Tibial nerve (tissue), 4 donors: ENCODE measurements at places on chromosomes 4 and X. TPM values are rescaled to one million over a fixed set of nuclear protein-coding genes. Genes with fewer than 3 reads are reported as not detected.

The GPR82 gene
- 0.30 TPM for total RNA-seq

The VCX3B gene
- not detected for total RNA-seq

DNA sequence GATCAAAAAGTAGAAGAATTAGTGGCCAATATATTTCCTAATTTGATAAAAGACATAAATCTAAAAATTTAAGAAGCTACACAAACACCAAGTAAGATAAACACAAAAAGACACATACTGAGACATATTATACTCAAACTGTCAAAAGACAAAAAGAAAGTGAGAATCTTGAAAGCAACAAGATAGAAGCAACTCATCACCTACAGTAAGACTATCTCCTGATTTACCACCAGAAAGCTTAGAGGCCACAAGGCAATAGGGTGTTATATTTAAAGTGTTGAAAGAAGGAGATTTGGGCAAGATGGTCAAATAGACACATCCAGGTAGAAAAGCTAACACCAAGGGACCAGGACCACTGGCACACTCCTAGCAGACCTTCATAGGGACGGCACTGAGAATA lies 79.4 kb downstream of the ITM2A start:
- peaks cover 3% of the 10 kb centered on the region for H3K27me3 ChIP-seq
- H3K4me1 ChIP-seq, result no peaks in the 10 kb centered on the region
- DNase-seq, result no peak
- H3K27ac ChIP-seq, result no peak overlapping the region

DNA sequence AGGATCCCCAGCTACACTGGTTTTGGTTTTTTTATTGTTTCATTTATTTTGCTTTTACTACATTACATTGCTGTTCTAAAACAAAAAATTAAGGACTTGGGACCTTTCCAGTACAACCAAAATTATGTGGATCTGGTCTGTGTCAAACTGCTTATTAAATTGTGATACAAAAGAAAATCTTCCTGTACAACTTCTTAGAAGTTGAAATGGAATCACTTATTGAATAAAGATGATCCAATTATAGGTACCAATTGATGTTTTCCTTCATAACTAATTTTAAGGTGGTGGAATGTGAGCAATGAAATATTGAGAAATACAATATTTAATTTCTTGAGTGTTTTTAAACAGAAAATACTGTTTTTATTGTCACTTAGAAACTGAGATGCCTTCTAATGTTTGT lies 67.3 kb downstream of the C4orf46 start:
- no peaks in the 10 kb centered on the region for H3K36me3 ChIP-seq
- no peak for DNase-seq
- no peaks in the 10 kb centered on the region for H3K4me1 ChIP-seq
- H3K27ac ChIP-seq, result no peak overlapping the region
- H3K27me3 ChIP-seq, result no peaks in the 10 kb centered on the region
- no peak overlapping the region for H3K4me3 ChIP-seq

GRCh38 chr4:93348896-93349295 lies 479.7 kb upstream of the ATOH1 start:
- no peaks in the 10 kb centered on the region for H3K27me3 ChIP-seq
- no peaks in the 10 kb centered on the region for H3K4me1 ChIP-seq
- DNase-seq, result no peak
- no peak overlapping the region for H3K27ac ChIP-seq

DNA sequence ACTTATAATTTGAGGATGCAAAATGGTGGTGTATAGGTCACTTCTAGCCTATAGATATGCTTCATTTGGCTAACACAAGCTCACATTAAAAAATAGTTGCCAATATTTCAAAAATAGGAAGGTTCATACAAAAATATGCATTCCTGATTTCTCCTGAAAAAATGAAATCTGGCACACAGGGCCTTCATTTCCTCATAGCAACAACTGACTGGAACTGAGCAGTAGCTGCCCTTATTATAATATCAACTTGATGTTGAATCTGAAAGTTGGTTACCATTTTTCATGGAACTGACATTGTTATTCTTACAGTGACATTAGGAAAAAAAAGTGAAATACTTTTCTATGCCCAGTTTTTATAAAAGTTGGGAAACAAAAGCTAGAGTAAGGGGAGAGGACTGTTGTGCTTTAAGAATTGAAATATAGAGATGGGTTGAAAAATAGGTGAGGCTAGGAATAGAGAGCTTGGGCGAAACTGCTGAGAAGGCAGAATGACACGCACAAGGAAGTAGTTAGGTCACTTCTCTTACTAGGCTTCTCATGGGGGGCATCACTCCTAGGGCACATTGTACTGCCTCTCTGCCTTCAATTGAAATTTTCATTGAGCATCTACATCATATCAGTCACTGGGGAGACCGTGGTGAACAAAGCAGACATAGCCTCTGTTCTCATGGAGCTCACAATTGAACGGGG lies 43.1 kb upstream of the C1GALT1C1 start:
- DNase-seq, result no peak
- no peaks in the 10 kb centered on the region for H3K4me1 ChIP-seq
- H3K27ac ChIP-seq, result peak overlapping the region; percentile 30
- H3K36me3 ChIP-seq, result no peaks in the 10 kb centered on the region

The BLOC1S4 gene
- total RNA-seq, result 18.0 TPM

DNA sequence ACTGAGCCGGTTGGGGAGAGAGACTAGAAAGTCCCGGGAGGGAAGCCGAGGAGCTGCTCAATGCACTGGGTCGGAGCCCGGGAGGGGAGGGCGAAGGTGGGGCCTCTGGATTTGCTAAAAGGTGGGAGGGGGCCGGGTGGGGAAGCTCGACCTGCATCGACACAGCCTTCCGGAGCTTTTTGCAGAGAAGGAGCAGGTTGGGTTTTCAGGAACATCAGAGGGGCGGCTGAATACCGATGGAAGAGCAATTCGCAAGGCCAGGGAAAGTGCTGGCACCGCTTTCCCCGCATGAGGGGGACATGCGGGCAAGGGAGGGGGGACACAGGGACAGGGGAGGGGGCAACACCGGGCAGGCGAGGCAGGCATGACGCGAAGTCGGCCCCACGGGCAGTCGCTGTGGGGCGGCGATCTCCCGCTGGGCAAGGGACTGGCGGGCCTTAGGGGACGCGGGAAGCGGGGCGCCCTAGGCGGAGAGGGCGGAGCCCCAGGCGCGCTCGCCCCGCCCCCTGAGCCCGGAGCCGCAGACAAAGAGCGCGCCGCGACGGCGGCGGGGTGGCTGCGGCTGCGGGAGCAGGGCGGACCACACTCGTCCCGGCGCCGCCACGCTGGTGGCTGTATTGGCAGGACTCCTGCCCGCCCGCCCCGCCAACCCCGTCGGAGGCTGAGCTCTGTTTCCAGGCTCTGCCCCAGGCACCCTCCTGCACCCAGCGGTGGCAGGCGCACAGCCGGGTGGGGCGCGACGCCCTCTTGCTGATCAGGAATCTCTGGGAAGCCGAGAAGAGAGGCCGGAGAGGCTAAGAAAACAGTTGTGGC lies 11.6 kb downstream of the PDZD4 start:
- H3K27ac ChIP-seq, result no peak overlapping the region
- DNase-seq, result no peak
- peaks cover 20% of the 10 kb centered on the region for H3K27me3 ChIP-seq
- no peaks in the 10 kb centered on the region for H3K4me1 ChIP-seq
- H3K36me3 ChIP-seq, result no peaks in the 10 kb centered on the region

The GUCY1A1 gene
- 9.2 TPM for total RNA-seq

DNA sequence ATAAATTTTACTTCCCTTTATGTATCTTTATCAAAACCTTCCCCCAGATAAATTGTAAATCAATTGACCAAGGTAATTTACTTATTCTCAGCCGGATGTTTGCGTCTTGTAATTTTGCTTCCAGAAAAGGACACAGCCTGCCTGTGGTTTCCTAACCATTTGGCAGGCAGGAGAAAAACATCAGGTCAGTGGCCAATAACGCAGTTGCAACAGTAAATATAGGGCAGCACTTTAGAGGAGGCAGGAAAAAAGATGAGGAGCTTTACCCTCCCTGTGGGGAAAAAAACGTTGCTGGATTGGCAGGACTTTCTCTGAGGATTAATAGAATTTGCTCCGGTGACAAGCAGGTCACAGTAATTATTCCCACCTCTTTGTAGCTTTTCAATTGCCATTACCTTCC lies 2618.1 kb downstream of the ARAP2 start:
- no peaks in the 10 kb centered on the region for H3K4me1 ChIP-seq
- no peaks in the 10 kb centered on the region for H3K27me3 ChIP-seq
- no peak overlapping the region for H3K4me3 ChIP-seq
- H3K27ac ChIP-seq, result no peak overlapping the region
- no peak for DNase-seq

The NUDT10 gene
- total RNA-seq, result 2.7 TPM

- no peaks in the 10 kb centered on the region for H3K27me3 ChIP-seq
- no peak overlapping the region for H3K4me3 ChIP-seq
- H3K27ac ChIP-seq, result no peak overlapping the region
- no peaks in the 10 kb centered on the region for H3K4me1 ChIP-seq
Measured at GRCh38 chrX:19955306-19955705, 35.6 kb downstream of the BCLAF3 start.

The VEGFD gene
- 5.0 TPM for total RNA-seq

The MAGEH1 gene
- total RNA-seq, result 28.8 TPM

DNA sequence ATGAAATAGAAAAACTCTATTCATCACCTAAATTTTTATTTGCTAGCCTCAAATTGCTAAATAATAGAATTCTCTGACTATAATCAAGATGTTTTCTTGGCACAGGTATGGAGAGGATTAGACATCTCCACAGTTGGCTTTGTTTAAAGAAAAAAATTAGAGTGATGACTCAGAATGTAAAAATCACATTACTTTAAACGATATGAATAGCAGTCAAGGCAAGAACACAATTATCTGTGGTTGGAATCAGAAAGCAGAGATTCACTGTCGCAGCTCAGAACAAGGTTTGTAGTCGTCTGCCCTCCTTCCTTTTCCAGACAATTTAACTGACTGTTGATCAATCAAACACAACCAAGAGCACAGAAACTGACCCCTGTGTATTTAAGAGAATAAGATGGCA lies 32.2 kb upstream of the CCKAR start:
- no peaks in the 10 kb centered on the region for H3K27me3 ChIP-seq
- H3K4me3 ChIP-seq, result no peak overlapping the region
- DNase-seq, result no peak
- H3K4me1 ChIP-seq, result no peaks in the 10 kb centered on the region
- no peaks in the 10 kb centered on the region for H3K36me3 ChIP-seq
- no peak overlapping the region for H3K27ac ChIP-seq

The PHEX gene
- not detected for total RNA-seq

DNA sequence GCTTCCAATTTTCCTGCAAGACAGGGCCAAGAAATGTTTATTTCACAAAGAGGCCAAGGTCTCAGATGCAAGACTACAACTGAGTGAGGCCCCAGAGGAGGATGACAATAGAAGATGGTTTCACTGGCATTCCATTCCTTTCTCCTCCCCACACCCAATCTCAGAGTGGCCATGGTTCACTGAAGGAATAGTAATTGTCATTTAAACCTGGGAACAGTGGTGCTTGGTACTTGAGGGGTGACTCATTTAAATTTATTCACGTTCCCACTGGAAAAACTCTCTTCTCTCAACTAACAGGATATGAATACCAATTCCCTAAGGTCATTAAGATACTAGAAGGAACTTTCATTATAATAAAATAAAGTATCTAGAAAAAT lies 35.3 kb upstream of the CXCL8 start:
- H3K27me3 ChIP-seq, result no peaks in the 10 kb centered on the region
- DNase-seq, result no peak
- H3K27ac ChIP-seq, result no peak overlapping the region
- no peaks in the 10 kb centered on the region for H3K4me1 ChIP-seq
- H3K36me3 ChIP-seq, result no peaks in the 10 kb centered on the region

The TMSB15B gene
- 3.3 TPM for total RNA-seq

GRCh38 chr4:165439344-165439743 lies 60.5 kb downstream of the CPE start:
- no peak for DNase-seq
- H3K27ac ChIP-seq, result no peak overlapping the region
- no peak overlapping the region for H3K4me3 ChIP-seq
- H3K36me3 ChIP-seq, result no peaks in the 10 kb centered on the region

- peaks cover 5% of the 10 kb centered on the region for H3K27me3 ChIP-seq
- H3K4me3 ChIP-seq, result no peak overlapping the region
- H3K36me3 ChIP-seq, result no peaks in the 10 kb centered on the region
- H3K4me1 ChIP-seq, result no peaks in the 10 kb centered on the region
- H3K27ac ChIP-seq, result no peak overlapping the region
Measured at GRCh38 chrX:47384502-47384901, 14.1 kb downstream of the ZNF157 start.

The NOCT gene
- 1.4 TPM for total RNA-seq

GRCh38 chr4:88280228-88280795 lies 4.0 kb downstream of the PPM1K start:
- no peaks in the 10 kb centered on the region for H3K36me3 ChIP-seq
- no peaks in the 10 kb centered on the region for H3K27me3 ChIP-seq
- H3K27ac ChIP-seq, result no peak overlapping the region

DNA sequence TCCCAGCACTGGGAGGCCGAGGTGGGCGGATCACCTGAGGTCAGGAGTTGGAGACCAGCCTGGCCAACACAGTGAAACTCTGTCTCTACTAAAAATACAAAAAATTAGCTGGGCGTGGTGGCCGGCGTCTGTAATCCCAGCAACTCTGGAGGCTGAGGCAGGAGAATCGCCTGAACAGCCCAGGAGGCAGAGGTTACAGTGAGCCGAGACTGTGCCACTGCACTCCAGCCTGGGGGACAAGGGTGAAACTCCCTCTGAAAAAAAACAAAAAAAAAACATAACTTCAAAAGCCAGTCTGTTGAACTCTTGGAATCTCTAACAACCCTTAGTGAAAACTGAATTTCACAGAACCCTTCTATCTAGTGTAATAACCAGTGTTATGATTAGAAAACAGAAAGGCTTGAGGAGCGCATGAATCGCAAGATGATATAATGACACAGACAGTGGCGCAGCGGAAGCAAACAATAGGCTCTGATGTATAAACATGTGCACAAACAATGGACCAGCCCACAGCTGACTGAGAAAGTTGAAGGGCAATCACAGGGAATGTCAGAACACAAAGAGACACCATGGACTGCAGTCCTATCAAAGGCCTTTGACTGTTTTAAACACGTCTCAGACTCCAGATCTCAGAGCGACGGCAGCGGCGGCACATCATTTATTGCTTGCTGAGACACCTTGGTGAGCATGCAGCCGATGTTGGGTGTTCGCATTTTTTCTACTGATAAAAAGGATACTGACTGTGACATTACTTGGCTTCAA lies 81.6 kb downstream of the NSUN7 start:
- DNase-seq, result no peak
- no peaks in the 10 kb centered on the region for H3K4me1 ChIP-seq
- no peak overlapping the region for H3K4me3 ChIP-seq
- H3K27ac ChIP-seq, result no peak overlapping the region
- H3K27me3 ChIP-seq, result no peaks in the 10 kb centered on the region

DNA sequence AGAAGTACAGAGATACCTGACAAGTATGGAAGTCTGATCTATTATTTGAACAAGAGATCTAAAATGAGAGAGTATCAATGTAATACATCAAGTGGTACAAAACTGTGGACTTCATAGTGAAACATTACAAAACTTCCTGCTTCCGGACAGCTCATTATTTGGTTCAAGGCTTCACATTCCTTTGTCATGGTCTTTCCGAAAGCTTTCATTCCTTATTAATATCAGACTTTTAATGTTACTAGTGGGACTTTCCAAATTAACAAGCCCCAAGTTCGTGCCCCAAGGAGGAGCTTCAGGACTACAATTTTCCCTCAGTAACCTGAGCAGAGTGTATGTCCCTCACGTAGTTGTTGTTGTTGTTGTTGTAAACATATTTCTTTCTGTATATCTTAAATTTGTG lies 1.2 kb downstream of the CHIC2 start:
- H3K36me3 ChIP-seq, result no peaks in the 10 kb centered on the region
- H3K27ac ChIP-seq, result peak overlapping the region; percentile 94
- no peaks in the 10 kb centered on the region for H3K27me3 ChIP-seq
- no peak for DNase-seq
- H3K4me3 ChIP-seq, result peak overlapping the region; percentile 96

The CLDN22 gene
- not detected for total RNA-seq

The TSC22D3 gene
- 1,744 TPM for total RNA-seq

The CCDC149 gene
- 12.2 TPM for total RNA-seq
